Left cardiac atrium (tissue), 4 donors: ENCODE measurements at places on chromosomes 1 and 21. TPM values are rescaled to one million over a fixed set of nuclear protein-coding genes. Genes with fewer than 3 reads are reported as not detected.

Gene OR2T3
- total RNA-seq = not detected

DNA sequence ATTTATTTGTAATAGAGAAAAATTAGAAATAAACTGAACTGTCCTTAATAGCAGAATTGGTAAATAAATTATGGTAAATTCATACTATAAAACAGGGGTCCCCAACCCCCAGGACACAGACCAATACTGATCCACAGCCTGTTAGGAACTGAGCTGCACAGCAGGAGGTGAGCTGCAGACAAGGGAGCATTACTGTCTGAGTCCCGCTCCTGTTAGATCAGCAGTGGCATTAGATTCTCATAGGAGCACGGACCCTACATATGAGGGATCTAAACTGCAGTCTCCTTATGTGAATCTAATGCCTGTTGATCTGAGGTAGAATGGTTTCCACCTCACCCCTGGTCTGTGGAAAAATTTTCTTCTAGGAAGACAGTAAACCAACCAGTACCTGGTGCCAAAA is 7.5 kb downstream of the WDR47 start:
- no peak for DNase-seq

GRCh38 chr21:37119421-37120218 is 46.6 kb downstream of the TTC3 start:
- DNase-seq = no peak

Gene HEYL
- 40.0 TPM for total RNA-seq

Gene TTLL7
- total RNA-seq = 19.1 TPM

GRCh38 chr1:60589916-60590315 is 492.4 kb upstream of the NFIA start:
- no peak for DNase-seq

- DNase-seq = no peak
Observed at GRCh38 chr1:39907528-39908453, 6.1 kb upstream of the MYCL start.

Gene OR2M3
- not detected for total RNA-seq

GRCh38 chr1:203888807-203889251 is 27.4 kb downstream of the SNRPE start:
- no peak for DNase-seq

GRCh38 chr1:231376875-231377549 is 38.9 kb downstream of the SPRTN start:
- DNase-seq = no peak

Gene HPCA
- total RNA-seq = not detected

DNA sequence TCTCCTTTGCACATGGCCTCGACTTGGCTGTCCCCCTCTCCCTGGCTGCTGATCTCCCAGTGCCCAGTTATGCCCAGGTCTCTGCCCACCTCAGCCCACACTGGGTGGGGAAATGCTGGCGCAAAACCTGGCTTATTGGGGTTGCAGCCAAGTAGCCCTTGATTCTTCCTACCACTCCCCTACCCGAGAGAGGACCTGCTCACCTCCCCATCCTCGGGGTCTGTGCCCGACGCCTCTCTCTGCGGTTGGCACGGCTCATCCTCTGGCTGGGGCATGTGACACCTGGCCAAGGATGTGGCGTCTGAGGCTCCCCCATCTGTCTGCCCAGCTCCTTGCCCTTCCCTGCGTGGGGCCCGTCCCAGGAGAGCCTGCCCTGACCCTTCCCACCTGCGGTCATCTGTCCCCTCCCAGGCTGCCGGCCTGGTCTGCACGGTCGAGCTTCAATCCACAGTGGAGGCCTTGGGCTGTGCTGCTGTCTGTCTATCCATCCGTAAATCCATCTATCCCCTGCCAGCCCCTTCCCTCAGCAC is 6.5 kb upstream of the PEX10 start:
- no peak for DNase-seq

Gene OR2L13
- total RNA-seq = not detected

DNA sequence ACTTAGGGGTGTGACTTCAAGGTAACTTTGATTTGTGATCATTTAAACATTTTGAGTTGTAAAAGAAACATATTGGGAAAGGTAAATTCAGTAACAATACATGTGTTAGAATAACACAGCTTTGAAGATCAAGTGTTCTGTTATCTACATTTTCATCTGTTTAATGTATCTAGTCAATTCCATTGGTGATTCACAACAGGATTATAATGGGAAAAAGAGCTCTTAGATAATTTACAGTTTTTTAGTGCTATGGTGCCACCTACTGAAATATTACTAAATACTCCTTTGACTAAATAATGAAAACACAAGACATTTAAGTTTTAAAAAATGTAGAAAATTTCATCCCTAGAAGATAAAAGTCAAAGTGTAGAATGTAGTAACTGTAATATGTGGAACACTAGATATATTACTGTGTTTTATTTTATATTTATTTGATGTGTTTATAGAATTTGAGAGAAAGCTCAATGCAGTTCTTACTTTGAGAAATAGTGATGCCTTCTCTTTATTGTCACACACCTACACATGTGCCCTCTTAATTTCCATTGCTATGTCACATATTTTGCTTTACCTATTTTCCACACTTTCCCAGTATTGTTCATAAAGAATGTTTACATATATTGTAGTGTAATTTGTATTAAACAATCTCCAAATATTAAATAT is 47.4 kb downstream of the PTPRC start:
- DNase-seq = no peak

DNA sequence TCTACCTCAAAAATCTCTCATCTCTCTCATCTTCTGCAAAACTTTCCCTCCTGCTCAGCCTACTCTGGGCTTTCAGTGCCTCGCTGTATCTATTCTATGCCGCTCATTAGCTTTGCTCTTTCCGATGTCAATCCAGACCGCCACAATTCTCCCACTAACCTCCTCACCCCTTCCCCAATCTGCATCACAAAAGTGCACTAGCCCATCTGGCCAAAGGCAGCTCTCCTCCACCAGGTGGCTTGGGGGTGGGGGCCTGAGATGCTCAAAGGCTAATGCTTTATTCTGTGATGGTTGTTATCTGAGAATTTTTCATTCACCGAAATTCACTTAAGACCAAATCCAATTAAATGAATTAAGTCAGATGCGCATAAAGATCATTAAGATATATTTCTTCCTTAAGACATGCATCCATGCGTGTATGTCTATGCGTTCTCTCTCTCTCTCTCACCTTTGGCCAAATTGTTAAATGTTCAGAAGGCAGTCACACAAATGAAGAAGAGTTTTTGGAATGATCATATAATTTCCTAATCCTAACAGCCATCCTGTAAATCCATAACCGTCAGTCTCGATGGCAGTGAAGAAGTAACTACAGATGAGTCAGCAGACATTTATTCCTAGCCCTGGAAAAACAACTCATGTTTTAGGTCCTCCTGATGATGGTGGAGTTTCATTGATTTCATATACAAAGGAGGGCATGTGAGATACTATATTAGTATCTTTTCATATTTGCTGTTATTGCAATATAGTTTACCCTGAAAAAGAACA is 111.3 kb downstream of the C1orf21 start:
- DNase-seq = no peak

Gene PRDM16
- total RNA-seq = 0.99 TPM

DNA sequence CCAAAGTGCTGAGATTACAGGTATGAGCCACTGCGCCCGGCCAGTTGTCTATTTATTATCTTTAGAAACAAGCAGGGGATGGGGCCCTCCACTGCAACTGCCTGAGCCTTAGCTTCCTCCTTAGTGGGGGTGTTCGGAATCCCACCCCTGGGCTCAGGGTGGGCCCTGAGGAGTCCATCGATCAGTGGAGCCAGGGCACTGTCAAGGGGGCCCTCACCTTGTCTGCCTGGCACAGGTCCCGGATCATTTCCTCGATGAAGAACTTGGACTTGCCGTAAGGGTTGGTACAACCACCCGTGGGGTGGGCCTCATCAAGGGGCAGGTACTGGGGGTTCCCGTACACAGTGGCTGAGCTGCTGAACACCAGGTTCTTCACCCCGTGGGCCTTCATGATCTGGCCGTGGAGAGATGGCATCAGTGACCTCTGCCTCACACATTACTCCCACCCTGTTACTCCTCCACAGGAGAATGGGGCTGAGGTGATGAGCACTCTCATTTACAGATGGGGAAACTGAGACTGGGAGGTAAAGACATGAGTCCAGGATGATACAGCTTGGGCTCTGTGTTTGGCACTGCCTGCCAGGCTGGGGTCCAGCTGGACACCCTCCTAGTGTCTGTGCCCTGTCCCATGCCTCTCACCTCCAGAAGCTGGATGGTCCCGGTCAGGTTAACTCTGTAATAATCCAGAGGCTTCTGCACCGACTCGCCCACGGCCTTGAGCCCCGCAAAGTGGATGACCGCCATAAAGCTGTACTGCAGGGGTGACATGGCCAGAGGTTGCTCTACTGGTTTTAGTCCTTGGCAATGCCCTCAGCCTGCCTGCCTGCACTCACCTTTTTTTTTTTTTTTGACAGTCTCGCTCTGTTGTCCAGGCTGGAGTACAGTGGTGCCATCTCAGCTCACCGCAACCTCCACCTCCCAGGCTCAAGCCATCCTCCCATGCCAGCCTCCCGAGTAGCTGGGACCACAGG is 2.8 kb downstream of the GALE start:
- DNase-seq = no peak

DNA sequence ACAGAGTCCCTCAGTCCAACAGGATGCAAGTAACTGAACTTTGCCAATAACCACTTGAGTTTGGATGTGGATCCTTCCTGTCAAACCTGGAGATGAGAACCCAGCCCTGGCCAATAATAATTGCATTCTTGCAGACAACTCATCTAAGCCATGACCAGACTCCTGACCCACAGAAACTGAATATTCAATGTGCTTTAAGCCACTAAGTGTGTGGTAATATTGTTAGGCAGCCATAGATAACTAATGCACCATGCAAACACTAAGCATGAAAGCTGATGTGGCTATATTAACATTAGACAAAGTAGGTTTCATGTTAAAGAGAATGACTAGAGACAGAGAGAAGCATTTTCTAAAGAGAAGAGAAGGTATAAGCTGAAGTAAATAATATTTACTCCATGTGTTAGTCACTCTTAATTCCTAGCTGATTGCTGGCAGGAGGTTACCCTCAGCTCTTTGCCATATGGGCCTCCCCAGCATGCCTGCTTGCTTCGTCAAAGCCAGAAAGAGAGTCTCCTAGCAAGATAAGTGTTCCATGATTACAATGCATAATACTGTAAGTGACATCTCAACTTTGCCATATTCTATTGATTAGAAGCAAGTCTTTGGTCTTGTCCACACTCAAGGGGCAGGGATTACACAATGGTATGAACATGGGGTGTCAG is 276.4 kb upstream of the PLXNA2 start:
- no peak for DNase-seq

Gene S100A7A
- not detected for total RNA-seq

Gene SERPINC1
- 0.35 TPM for total RNA-seq

DNA sequence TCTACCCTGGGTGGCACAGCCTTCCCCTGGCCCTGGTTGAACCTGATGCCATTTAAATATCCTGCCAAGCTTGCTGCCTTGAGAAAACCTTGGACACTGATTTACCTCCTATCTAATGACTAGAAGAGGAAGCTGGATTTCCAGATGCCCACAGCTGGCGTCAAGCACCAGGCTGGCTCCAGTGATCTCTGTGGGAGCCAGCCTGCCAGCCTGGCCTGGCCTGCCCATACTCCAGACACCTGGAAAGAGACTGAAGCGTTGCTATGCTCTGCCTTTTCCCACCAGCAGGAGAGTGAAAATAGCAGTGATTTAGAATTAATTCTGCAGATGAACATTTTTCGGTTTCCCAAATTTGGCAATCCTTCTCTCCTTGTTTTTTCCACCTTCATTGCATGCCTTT is 11.5 kb upstream of the EIF4G3 start:
- DNase-seq = no peak

Gene ASH1L
- total RNA-seq = 45.9 TPM

DNA sequence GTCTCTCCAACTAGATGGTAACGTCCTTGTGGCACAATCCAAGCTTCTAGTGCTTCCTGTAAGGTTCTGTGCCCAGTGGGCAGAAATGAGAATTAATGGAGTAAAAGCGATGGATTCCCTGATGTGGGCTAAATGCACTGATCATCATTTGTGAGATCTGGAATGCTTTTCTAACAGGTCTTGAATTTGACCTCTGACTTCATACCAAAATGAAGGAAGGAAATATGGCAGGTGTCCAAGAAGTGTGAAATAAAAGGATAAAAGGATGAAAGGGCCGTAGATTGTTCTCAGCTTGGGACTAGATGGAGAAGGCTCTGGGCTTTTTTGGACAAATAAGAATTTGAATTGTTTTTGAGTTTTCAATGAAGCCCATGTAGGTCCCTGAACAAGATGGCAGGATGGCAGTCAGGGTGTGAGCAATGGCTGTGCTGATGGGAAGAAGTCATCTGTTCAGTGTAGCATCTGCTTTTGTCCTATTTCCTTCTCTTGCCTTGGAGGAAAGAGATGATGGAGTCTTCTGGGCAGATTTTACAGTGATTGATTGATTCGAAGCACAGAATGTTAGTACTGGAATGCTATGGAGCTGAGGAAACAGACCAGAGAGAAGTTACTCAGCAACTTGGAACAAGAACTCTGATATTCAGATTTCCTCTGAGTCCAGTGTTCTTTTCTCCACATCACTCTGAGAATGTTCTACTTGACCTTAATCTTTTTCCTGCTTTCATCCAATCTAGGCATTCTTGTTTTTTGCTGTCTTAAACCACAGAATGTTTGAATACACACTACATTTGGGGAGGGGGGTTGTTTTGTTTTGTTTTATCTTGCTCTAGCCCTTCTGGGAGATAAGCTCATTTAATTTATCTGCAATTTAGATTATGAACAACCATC is 286.0 kb downstream of the HLX start:
- no peak for DNase-seq

GRCh38 chr1:162281426-162281825 is 95.2 kb downstream of the SPATA46 start:
- no peak for DNase-seq

GRCh38 chr1:172679000-172679772 is 20.3 kb downstream of the FASLG start:
- no peak for DNase-seq

Gene CENPL
- total RNA-seq = 4.3 TPM

DNA sequence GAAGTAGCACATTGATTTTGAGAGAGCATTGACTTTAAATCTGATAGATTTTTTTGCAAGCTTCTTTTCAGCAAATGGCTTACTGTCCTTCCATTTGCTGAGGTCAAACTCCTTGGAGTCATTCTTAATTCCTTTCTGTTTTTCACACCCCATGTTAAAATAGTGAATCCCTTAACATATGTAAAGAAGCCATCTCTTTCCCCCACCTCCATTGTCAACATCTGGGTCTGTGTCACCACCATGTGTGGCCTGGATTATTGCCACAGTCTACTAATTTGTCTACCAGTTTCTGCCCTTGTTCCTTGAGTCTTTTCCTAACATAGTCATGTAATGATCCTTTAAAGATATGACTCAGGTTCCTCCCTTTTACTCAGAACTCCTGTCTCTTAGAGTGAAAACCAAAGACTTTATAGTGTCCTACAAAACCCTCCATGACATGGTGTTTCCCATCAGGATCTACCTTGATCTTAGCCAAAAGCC is 104.7 kb downstream of the ST6GALNAC3 start:
- DNase-seq = no peak

Gene C1QTNF12
- not detected for total RNA-seq
